ENCODE measurements at places on chromosomes 11 and 22.
A peak's percentile ranks its signal among the peaks of the same experiment; 100 is the strongest.

DNA sequence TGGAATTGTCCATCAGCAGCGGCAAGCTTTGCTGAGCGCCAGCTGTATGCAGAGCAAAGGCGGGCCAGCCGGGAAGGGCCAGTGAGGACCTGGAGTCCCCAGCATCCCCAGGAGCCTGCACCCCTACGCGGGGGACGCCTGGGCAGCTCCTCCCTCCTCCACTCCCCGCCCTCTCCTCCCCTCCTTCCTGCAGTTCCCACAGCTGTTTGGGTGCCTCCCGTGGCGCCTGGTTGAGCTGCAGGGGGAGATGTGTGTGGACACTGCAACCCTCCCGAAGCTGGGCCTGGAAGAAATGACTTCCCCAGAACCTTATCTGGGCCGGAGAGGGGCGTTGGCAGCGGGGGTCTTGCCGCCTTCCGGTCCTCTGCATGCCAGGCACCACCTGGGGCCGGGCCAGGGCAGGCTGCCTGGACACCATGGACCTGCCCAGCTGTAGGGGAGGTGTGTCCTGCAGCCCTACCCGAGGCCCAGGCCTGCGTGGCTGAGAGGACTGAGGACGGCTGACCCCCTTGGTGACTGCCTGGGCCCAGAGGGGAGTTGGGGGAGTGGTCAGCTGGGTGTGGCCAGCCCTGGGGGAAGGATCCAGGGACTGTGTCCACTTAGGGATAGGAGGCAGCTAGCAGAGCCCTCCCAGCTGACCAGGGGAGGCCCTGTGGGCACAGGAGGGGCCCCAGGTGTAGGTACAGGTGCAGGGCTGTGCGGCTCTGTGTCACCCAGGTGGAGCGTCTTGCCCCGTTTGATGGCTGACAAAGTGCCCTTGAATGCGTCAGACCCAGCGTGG lies 16.8 kb upstream of the MUC6 start:
- no peak for DNase-seq

- no peak for DNase-seq
Observed at GRCh38 chr11:12756867-12757266, 82.6 kb downstream of the TEAD1 start.

DNA sequence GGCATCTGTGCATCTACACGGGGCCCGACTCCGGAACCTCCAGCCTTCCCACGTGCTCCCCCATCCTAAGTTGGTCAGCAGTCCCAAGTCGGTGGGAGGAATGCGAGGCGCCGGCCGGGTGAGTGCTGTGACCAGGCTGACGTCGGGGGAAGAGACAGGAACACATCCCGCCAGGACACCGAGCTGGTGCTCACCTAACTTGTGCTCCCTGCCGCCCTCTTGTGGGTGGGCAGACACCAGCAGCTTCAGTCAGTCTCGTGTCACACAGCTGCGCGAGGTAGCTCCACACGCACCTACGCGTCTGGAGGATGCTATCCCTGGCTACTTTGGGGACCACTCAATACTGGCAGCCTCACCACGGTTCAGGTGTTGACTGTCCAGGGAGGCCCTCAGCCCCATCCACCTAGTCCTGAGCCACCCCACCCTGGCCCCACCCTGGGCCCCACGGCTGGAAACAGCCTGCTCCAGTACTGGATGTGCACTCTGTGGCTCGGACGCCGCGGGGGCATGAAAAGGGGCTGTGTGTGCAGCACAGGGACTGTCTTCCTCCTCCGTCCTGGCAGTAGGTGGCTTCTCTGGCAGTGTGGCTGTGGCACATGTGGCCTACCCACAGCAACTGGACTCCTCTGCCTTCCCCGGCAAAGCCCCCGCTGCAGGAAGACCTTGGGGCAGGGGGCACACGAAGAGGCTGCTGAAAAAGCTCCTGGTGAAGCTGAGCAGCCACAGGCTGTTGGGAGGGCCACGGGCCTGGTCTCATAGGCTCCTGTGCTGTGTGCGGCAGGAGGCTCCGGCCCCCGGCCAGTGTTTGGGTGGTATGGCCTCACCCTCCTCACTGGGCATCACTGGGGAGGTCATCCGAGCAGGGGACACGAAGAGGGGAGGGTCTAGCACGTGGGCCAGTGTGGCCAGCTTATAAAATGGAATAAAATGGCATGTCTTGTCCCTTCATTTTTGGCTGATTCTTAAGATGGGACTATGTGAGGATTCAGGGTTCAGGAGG lies 11.2 kb upstream of the BID start:
- peak; percentile 53 for DNase-seq

GRCh38 chr22:50300620-50301257 lies 6.7 kb downstream of the PLXNB2 start:
- no peak for DNase-seq

DNA sequence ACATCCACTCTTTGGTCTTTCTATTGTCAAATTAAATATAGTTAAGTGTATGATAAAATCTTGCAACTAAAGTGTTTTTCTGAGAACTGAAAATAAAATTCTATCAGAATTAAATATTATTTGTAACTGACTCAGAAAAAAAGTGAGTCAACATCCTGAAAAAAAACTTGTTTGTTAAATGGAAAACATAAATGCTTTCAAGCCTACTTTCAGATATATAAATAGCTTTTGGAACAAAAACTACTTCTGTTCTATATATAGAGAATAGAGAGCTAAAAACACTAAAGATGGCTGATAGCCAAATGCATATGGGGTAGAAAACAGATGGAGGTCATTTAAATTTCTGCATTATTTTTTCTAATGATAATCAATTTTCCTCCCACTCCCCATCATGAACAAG lies 61.8 kb downstream of the PIK3C2A start:
- DNase-seq, result peak; percentile 35

Measured in ELR (cell line).